ENCODE measurements at places on chromosomes 1 and 21.

DNA sequence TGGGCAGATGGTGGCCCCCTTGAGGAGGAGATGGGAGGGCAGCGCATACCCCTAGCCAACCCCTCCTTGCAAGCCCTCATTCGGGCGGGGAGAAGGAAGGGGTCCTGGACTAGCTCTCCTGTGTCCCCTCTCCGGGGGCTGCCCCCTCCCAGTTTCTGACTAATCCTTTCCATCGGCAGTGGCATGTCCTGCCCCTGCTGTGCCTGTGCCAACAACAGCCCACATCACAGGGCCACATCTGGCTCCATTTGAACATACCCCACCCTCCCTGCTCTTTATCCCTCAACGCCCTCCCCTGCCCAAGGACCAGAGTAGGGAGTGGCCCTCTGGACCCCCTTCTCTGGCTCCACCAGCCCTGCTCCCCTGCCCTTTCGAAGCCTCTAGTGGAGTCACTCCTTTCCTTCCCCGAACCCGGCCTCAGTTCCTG is 11.0 kb upstream of the LMNA start:
- no peak for DNase-seq

- no peak for DNase-seq
Observed at GRCh38 chr21:42404539-42404938, 837 bp downstream of the UBASH3A start.

- DNase-seq = no peak
Observed at GRCh38 chr1:24138476-24139221, 4.3 kb downstream of the IL22RA1 start.

DNA sequence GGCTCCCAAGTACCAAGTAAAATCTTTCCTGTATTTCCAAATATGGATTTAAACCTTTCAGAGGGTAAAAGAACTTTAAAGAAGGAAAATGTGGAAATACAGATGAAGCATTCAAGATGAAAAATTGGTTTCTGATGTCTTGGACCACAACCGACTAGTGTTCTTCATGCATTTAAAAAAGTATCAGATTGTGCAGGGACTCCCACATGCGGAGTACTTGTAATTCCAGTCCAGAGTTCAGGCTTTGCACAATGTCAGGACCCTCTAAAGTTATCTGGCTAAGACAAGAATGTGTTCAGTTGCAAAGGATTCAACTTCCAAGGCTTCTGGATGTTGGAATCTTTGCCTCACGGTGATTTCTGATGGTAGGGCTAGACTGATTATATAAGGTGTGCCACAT is 66.7 kb downstream of the RGL1 start:
- no peak for DNase-seq

DNA sequence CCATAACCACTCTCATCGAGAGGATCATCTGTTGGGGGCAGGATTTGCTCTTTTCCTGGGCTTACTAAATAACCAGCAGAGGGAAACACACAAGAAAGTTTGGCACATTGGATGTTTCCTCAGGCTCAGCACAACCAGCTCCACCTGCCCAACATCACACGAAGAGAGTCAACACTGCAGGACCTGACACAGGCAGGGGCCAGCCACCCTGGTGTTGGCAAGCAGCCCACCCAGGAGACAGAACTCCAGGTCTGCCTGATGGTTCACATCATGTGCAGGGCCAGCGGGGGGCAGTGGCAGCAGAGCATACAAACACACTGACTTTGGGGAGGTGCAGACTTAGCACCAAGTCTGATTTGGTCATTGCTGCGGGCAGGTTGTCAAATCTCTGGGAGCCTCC is 182.3 kb upstream of the GALNT2 start:
- no peak for DNase-seq

DNA sequence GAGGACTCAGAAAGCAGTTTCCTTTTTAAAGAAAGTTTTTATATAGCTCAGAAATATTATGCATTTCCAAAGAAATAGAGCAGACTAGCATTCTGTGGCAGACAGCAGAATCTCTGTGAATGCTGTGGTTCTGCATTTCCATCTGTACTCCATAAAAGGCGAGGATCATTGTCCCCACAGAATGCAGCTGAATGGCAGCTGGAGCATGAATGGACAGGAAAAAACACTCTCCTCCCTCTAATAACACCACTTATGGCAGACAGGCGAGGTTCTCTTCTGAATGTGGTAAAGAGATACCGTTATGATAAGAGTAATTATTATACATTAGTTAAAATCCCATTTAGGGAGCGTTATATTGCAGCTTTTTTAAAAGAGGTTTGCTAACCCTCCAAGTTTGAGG is 81.4 kb upstream of the WLS start:
- no peak for DNase-seq

- no peak for DNase-seq
Observed at GRCh38 chr1:234780112-234780511, 170.1 kb upstream of the IRF2BP2 start.

GRCh38 chr1:15049067-15049466 is 104.5 kb upstream of the TMEM51 start:
- no peak for DNase-seq

GRCh38 chr1:93740601-93741031 is 59.0 kb upstream of the BCAR3 start:
- peak; percentile 16 for DNase-seq
